ENCODE measurements at places on chromosomes 3 and 15.

GRCh38 chr15:41051139-41051538 is 64.9 kb downstream of the INO80 start:
- no peak for DNase-seq

GRCh38 chr3:149013726-149014125 is 22.4 kb downstream of the GYG1 start:
- no peak for DNase-seq

DNA sequence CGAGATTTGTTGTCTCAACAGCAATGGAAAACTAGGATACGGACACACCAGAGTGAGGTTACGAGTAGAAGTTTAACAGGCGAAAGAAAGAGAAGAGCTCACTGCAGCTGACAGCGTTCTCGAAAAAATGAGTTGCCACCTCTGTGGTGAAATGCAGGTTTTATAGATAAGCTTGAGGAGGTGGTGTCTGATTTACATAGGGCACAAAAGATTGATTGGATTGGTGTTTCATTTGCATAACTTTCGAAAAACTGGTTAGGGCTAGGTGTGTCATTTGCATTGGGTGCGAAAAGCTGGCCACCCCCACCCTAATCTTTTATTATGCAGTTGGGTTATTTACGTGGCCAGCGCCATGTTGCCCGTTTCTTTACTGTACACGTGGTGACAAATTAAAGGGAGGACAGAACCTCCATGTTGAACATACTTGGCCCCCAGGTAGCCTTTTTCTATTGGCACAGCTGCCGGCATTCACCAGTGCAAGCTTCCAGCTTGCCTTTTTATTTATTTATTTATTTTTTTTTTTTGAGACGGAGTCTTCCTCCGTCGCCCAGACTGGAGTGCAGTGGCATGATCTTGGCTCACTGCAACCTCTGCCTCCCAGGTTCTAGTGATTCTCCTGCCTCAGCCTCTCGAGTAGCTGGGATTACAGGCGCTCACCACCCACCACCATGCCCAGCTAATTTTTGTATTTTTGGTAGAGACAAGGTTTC is 8.3 kb downstream of the IFT122 start:
- peak; percentile 78 for DNase-seq

- DNase-seq: no peak
Measured at GRCh38 chr3:31203960-31204795, 309.7 kb upstream of the GADL1 start.

DNA sequence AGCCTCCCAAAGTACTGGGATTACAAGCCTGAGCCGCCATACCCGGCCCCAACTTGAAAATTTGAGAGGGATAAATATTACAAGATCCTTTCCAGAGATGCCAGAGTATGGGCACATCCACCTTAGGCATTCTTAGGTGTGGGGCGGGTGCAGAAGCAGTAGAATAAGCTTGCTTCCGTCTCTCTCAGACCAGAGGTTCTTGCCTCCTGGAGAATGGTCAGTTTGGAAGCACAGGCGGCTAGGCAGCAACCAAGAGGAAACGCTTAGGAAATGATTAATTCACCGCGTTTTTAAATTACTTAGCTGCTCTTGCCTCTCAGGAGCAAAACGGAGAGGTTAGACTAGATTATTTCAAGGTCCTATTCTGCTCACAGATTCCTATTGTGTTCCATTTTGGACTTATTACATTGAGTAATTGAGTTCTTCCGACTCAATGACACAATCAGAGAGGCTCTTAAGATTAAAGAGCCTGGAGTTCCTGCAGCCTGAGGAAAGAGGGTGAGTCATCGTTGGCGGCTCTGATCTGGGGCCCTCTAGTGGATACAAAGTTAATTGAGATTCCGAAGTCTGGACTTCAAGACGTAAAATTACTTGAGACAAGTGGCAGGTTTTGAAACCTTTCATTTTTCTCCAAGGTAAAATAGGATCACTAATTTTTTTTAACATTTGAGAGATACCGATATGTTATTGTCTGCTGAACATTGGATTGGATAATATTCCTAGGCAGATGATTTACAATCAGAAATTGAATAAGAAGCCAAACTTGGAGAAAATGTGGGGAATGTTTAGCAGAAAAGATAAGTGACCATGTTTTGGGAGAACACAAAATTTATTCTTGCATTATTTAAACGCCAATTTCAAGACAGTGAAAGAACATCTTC is 5.8 kb upstream of the TOPAZ1 start:
- peak; percentile 89 for DNase-seq

DNA sequence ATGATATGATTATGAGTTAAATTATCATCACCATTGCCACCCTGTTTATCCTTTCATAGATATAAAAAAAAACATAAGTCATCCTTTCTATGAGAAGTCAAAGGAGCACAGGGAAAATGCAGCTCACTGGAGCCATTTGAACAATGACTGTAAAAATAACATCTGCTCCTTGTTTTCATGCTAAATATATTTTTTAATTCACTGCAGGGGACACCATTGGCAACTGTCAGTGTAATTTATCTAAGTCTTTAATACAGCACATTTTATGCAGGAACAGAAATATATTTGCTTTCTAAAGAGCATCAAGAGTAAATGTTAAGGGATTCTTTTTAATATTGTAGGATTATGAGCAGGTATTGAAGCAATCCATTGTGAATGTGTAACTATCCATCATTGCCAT is 371.3 kb downstream of the ZBBX start:
- no peak for DNase-seq

DNA sequence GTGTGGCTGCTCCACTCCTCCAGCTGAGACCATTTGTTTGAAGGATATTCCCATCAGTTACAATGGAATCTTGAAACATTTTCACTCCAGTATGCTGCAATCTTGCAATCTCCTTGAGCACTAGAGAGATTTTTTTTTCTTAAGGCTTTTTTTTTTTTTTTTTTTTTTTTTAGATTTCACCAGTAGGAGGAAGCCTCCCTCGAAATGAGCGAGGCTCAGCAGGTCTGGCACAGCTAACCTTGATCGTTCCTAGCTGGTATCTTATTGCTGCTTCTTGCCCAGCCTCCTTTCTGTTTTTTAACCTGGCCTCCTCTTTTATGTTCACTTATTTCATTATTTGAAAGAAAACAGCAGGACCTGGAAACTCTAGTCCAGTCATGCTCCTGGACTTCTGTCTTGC is 48.1 kb downstream of the RAP2B start:
- DNase-seq: no peak

- DNase-seq: no peak
Measured at GRCh38 chr3:151770956-151771355, 37.2 kb downstream of the AADACL2 start.

GRCh38 chr3:146161663-146162002 is 649 bp upstream of the PLOD2 start:
- no peak for DNase-seq

DNA sequence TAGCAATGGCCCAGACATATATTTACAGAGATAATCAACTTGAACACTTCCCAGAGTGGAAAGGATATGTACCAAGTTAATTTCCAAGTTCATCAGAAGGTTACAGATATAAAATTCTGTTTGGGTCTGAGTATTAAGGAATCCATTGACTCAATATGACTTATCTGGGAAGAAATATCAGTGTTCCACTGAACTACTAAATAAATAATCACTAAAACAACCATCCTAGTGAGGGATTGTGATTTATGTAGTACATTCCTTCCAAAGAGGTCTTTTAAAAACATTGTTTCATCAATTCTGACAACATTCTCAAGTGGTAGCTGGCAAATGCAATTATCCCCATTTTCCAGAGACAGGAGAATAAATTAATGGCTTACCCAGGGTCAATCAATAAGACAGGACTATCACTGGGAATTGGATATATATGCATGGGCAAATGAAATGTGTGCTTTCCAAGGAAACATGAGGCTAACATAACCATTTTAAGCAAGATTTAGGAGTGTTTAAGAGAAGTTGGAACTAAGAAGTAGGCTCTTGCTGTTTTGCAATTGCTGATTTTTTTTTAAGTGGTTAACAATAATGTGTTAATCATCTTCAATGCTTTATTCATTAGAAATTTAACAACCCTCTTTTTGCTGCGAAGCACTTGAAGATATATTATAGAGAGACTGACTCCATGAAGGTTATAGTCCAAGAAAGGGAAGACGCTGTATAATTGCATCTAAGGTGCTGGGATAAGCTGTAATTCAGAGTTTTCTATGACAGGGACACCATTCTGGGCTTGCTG is 37.9 kb downstream of the SLC9A9 start:
- no peak for DNase-seq

DNA sequence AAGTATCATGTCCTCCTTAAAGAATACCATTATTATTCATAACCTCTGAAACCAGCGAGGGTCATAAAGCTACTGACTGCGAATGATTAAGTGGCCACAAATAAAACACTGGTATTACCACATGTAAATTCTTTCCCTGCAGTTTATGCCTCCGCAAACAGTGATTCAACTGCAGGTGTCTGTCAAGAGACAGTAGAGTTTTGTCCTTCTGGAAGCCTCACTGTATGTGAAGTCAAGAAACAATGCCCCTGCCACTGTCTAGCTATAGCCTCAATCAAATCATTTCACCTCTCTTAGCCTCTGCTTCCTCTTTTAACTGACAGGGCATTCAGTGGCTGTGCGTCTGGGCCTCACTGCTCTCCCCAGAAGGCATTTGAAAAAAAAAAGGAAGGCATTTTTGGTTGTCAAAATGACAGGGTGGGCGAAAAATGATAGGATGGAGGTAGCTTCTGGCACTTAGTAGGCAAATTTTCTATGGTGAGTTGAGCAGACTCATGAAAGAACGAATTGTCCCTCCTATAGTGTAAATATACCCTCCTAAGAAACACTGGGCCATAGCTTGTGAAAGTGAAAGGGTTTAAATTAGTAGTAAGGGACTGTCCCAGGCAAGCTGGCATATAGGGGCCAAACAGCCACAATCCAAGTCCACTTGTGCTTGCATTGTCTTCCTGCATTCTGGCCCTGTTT is 66.7 kb downstream of the FILIP1L start:
- DNase-seq: no peak

DNA sequence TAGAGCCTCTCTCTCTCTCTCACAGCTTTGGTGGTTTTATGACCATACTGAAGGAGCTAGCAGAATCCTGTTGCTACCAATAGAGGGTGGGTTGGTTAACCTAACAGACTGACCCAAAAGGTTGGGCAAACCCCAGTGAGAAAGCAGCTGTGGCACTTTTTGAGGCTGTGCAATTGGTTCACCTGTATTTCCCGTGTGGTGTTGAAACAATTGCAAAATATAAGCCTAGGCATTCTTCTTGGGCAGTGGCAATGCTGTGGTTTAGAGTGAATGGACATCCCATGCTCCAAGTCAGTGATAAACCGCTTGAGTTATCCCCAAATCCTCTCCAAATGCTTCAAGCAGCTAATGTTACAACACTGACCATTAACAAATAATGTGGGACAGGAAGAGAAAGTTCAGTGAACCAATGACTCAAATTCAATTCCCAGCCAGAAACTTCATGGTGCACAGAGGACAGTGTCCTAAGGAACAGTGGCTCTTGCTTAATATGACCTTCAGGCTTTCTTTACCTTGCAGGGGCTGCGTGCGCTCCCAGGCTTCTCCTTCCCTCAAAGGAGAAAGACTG is 261.9 kb upstream of the ICE2 start:
- DNase-seq: no peak

GRCh38 chr15:33158366-33158765 is 36.1 kb downstream of the FMN1 start:
- no peak for DNase-seq

DNA sequence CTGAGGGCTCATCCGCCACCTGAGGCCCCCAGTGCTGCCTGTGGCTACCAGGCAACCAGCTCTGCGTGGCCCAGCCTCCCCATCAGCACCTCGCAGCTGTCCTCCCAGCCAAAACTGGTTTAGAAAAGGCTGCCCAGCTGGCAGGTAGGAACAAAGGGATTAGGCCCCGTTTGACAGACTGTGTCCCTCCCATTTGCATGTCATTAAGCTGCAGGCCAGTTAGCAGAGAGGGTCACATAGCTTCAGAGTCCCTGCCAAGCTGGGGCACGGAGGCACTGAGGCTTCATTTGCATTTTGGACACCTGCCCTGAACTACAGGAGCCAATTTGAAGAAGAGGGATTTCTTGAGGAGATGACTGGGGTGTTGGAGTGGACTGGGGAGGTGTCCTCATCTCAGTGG is 177.9 kb downstream of the TLE3 start:
- DNase-seq: peak; percentile 87

- DNase-seq: no peak
Measured at GRCh38 chr3:48294611-48295263, 38.7 kb downstream of the SPINK8 start.

DNA sequence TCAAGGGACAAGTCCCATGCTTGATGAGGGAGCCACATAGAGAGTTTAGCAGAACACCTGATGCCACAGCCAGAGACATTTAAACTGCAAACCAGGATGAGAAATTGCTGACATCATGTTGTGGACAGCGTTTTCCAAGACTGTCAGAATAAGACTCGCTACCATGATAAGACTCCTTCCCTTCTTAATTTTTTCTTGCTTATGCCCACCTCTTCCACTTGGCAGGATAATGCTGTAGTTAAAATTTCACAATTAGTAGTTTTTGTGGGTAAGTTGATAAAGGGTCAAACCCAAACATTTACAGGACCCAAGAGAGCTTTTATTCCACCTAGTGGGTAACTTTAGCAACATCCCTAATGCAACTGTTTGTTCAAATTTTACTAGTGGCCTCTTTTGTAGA is 3.0 kb upstream of the PIAS1 start:
- DNase-seq: no peak

DNA sequence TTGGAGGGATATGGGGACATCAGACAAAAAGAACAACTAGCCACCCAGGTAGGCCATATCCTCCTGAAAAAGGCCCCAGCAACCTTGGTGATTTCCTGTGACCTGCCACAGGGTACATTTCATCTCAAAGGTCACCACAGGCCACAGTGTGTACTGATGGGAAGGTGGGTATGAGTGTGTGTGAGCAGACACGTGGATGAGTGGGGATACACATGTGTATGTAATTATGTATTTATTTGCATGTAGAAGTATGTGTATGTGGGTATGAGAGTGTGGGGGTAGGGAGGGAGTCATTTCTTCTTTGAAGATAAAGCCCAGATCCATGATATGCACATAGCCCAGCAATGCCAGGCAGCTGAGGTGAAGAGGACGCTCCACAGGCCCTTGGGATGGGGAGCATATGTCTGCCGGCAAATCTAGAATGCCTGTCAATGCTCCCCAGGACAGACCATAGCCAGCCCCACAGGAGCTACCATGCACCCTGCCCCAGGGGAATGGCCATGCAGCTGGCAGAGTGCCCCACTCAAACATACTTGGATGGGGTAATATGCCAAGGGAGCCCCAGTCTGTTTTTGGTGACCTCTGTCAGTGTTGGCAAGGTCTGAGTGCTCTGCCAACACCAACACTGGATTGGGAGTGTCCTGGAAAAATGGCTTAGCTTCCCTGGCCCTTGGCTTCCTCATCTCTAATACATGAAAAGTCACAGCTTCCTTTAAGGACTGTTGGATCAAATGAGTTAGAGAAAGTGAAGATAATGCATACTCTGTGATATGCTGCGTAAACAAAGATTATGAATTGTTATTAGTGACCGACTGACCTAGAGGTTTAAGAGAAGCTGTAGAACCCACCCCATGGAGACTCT is 42.4 kb downstream of the RAB6B start:
- DNase-seq: no peak
